ENCODE measurements at places on chromosomes 3 and 15. TPM values are rescaled to one million over a fixed set of nuclear protein-coding genes. Genes with fewer than 3 reads are reported as not detected.

Gene CHL1
- 7.8 TPM for total RNA-seq

Gene TMEM45A
- 34.5 TPM for total RNA-seq

Gene ABCF3
- 38.9 TPM for total RNA-seq

Gene APOD
- 388 TPM for total RNA-seq

Gene TTC21A
- total RNA-seq = 3.0 TPM
